Stimulated activated CD8-positive, alpha-beta memory T cell treated with anti-CD3 and anti-CD28 coated beads, Interleukin-15, amount 100 ng/mL, for 4 hours (primary cell): ENCODE measurements at places on chromosomes 4 and X.

DNA sequence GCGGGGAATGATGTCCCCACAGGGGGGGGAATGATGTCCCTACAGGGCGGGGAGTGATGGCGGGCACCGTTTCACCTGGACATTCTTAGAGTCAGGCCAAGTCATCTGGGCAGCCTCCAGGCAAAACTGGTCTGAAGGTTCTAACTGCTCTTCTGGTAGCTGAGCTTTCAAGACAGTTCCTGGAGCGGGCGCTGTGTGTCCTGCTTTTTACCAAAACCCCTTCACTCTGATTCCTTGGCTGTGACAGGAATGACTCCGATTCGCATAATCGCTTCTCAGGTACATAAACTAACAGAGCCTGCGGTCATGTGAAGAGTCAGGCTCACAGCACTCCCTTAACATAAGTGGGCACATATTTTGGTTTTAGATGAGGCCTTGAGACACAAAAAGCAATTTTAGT lies 836.0 kb downstream of the TRIML1 start:
- DNase-seq, result no peak

DNA sequence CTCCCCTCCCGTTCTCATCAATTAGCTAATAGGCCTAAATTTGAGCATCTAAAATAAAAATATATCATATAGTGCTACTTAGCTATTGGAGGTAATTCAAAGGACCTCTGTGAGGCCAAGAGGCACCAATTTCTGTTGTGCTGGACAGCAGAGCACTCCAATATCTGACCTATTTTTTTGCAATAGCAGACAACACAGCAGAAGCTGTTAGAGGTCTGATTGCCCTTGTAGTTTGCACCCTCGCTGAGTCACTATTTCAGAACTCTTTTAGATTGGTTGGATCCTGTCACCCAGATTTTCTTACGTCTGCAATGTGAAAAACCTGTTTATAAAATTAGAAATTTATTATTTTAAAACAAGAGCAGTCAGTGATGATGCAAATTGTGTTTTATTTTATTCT lies 184.1 kb downstream of the CEP135 start:
- no peak for DNase-seq

GRCh38 chr4:96093057-96093456 lies 253.2 kb downstream of the PDHA2 start:
- DNase-seq, result no peak

GRCh38 chr4:1385373-1386340 lies 20.6 kb downstream of the NKX1-1 start:
- DNase-seq, result no peak

DNA sequence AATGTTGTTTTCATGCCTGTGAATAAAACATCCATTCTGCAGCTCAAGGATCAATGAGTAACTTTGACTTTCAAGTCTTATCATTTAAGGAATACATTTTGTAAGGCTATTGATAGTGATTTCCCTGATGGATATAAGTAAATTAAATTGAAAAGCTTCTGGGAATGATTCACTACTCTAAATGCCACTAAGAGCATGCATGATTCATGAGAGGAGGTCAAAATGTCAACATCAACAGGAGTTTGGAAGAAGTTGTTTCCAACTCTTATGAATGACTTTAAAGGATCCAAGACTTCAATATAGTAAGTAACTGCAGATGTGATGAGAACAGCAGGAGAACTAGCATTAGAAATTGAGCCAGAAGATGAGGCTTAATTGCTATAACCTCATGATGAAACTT lies 1487.3 kb downstream of the PCDH7 start:
- no peak for DNase-seq

DNA sequence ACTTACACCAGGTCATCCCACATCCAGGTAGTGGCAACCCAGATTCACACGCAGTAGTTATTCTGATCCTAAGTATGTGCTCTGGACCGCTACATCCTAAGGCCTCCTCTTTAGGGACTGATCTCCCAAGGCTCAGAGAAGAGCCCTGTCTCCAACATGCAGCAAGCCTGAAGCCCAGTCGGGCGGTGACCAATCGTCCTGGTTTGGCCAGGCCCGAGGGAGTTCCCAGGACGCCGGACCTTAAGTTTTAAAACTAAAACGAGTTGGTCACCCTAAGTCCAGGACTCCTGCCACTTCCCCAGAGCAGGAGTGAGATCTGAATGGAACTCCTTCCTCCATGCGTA lies 385 bp downstream of the LYAR start:
- no peak for DNase-seq

GRCh38 chr4:181877329-181877848 lies 365.8 kb upstream of the TENM3 start:
- no peak for DNase-seq

DNA sequence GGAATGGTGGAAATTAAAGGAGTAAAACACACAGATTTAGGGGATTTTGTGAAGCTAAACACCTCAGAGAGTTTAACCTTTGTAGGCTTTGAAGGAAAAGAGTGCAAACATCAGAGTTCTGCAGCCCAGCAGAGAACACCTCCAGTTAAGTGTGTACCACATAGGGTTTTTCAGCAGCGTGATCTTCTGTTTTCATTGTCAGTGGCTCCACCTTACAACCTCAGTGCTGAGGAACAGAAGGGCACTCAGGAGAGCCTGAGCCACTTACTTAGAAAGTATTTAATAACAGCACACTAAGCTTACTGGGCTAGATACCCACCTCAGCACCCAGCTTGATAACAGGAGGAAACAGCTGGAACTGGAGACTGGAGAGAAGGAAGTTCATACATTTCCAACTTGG lies 2.0 kb upstream of the FBXW7 start:
- no peak for DNase-seq
